AG04449 (cell line): ENCODE measurements at places on chromosomes 5 and 9.

GRCh38 chr5:76404223-76405211 lies 1.4 kb downstream of the IQGAP2 start:
- no peak for DNase-seq

GRCh38 chr9:99557816-99558215 lies 263.9 kb upstream of the NR4A3 start:
- no peak for DNase-seq

GRCh38 chr5:104611135-104611767 lies 1048.7 kb upstream of the NUDT12 start:
- DNase-seq: no peak

DNA sequence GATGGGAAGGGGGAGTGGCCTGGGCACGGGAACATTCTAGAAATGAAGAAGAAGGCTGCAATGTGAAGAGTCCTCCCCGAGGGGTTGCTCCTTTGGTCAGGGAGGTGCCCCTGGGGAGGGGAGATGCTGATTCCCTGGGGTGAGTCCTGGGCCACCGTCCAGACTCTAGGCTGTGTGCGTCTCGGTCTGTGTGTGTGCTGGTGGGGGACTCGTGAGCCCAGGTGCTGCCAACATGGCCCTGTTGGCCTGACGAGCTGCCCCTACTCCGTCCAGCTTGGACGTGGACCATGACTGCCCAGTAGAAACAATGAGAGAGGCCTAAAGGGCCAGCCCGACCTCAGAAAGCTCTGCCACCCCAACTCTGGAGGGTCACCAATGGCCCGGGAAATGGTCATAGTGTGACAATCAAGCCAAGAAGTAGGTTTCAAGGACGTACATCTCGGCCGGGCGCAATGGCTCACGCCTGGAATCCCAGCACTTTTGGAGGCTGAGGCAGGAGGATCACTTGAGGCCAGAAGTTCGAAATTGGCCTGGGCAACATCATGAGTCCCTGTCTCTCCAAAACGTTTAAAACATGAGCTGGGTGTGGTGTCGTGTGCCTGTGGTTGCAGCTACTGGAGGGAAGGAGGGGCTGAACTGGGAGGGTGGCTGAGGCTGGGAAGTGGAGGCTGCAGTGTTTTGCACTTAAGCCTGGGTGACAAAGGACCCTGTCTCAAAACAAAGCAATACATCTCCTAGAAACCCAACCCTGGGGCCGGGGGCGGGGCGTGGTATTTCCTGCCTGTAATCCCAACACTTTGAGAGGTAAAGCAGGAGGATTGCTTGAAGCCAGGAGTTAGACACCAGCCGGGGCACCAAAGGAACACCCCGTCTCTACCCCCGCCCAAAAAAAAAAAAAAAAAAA lies 17.0 kb downstream of the LHX3 start:
- DNase-seq: no peak

DNA sequence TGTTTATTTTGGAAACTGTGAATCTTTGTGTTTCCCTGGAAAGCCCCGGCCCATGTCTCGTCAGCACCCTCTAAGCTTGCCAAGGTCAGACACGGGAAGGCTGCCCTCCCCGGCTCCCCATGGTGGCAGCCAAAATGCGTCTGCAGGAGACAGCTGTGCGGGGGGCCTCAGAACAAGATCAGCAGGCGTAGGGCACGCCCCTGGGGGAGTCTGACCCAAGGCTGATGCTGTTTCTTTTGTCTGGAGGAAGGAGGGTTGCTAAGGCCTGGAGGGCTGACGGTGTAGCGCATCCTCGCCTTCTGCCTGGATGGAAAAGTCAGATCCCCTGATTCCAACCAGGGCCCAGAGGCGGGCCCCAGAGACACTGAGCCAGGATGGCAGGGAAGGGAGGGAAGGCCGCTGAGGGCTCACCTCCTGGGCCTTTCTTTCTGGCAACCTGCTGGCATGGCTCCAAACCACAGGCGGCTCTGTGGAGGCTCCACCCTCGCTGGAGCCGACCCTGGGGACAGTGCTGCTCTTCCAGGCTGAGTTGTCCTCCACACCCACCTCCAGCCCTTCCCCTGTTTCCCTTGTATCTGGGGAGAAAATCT lies 57.2 kb downstream of the OLFM1 start:
- no peak for DNase-seq

DNA sequence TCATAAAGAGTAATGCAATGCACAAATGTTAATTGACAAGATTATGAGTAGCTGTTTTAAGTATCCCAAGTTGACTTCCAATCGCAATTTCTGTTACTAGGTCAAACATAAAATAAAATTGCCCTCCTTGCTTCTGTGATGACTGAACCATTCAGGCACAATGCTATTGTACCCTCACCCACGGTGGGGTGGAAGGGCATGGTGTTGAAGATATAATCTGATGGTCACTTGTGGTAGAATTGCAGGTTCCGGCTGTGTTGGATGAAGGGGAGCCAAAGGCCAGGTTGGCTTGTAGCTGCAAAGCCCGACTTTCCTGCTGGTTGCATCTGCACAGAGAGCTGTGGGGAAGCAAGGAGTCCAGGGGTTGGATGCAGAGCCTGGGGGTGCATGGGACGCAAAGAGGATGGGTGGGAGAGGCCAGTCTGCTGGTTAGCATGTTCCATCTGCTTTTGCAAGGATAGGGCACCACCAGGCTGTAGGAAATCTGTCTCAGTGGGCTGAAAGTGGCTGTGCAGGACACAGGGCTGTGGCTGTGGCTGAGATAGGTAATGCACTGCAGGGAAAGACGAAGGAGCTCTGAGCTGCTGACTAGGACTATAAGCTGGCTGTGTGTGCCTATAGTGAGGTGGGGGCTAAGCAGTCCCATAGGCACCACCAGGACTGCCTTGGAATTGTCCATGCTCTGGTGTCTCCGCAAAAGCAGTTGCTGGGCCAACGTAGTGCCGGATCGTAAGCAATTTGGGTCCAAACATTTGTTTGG lies 31.5 kb upstream of the PUM3 start:
- DNase-seq: no peak

DNA sequence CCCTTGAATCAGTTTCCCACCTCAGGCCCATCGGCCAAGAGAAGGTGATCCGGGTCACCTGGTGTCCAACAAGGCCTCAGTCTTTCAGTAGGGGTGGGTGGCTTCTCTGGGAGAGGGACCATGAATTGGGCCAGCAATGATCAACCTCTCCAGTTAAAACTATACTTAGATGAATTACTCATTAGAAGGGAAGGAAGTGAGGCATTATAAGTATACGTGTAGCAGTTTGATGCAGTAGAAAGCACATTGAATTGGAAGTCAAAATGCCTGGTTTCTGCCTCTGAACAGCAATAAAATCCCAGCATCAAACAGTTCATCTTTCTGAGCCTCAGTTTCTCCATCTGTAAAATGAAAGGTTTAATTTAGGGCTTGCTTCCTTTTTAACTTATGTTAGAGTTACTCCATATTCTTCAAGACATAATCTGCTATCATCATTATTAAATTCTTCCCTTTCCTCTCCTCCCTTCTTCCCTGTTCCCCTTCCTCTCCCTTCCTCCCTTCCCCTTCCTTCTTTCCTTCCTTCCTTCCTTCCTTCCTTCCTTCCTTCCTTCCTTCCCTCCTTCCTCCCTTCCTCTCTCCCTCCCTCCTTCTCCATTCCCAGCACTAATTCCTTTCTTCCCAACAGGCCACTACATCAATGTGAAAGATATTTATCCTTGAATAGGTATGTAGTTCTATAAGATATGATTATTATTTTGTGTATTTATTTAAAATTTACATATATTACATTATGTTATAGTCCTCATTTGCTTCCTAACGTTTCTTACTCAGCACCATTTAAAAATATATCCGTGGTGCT lies 18.6 kb upstream of the TMEM174 start:
- DNase-seq: no peak

- DNase-seq: no peak
Observed at GRCh38 chr5:160339406-160340130, 27.2 kb upstream of the CCNJL start.
